ENCODE measurements at places on chromosomes 2 and 18.

DNA sequence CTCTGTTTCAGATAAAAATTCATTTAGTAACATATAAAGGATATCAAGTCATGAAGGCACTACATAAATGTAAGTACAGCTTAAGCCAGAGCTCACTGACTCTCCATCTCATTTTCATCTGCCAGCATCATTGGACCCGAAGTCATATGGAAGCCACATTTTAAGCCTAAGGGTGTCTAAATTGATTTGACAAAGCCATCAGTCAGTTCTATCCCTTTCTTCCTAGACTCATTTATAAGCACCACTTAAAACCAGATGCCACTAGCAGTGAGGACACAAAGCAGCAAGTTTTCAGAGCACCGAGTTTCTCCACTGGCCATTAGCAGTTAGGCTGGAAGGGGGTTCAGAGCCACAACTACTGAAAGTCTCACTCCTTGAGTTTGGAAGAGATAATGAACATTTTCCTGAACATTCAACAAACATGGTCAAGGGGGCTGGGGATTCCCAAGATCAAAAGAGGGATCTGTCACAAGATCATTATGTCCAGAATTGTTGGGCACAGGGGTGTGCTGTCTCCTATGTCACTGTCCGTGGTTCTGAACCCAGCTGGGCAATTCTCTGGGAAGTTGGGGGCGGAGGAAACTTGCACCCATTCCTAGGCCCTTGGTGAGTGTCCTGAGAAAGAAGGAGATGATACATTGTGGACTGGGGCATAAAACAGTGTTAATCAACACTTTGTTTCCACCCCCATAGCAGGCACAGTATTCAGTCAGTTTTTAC is 158.5 kb upstream of the LMAN1 start:
- DNase-seq = no peak

GRCh38 chr2:174176898-174177297 is 71.4 kb downstream of the OLA1 start:
- DNase-seq = peak; percentile 34

DNA sequence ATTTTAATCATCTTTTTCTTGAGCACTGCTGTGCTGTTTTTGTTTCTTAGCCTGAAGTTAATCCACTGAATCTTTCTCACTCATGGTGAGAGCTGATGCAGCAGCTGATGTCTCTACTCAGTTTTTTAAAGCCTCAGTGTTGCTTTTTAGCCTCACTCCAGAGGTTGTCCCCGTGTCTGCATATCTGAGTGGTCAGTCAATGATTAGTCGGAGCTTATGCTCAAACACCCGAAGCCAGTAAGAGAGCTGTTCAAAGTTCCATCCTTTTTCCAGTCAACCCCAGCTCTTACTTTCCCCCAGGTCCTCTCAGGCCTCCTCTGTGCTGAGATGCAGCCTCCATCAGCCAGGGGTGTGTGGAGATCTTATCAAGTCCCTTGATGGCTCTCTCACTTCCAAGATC is 81.1 kb downstream of the MBOAT2 start:
- DNase-seq = no peak

DNA sequence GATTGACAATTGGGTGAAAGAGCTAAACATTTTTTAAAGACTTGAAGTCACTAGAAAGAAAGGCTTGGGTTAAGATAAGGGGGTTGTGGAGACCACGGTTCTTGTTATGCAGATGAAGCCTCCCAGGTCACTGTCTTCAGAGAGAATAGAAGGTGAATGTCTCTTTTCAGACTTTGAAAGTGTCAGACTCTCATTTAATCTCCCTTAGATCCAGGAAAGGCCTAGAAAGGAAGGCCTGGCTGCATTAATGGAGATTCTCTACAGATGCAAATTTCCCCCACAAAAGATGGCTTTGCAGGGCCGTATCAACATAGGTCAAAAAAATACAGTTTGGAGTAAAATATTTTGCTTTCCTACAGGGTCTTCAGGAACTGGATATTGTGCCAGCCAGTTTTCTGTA is 193.9 kb downstream of the RTP5 start:
- no peak for DNase-seq

DNA sequence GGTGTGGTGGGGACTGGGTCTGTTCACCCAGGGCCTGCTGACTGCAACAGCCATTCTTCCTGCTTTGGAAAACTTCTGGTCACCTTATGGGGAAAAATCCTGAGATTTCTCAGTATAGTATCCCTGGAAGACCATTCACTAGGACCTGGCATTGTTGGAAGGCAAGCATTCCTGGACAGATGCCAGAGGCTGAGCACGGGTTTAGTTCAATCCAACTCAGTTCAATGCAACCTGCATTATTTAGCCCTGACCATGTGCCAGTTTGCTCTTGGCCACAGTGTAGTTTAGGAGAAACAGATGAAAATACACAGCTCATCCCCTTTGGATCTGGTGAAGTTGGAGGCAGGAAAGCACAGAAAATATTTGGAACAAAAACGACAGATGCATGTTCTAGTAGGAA is 95.9 kb downstream of the LPIN1 start:
- DNase-seq = no peak

DNA sequence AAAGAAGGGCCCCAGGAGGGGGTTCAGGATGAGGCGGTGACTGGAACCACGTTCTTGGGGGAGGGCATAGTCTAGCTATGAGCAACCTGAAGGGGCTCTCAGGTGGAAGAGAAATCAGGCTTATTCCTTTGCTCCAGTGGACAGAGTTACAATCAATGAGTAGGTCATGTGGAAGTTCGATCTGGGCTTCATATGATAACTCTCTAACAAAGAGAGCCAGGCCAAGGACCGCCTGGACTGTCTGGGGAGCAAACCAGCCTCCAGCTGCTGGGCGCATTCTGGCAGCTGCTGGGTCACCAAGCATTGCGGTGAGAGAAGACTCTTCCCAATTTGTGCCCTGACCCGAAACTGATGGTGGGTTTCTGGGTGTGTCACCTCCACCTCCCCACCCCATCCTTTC is 180.3 kb upstream of the SMAD2 start:
- no peak for DNase-seq

DNA sequence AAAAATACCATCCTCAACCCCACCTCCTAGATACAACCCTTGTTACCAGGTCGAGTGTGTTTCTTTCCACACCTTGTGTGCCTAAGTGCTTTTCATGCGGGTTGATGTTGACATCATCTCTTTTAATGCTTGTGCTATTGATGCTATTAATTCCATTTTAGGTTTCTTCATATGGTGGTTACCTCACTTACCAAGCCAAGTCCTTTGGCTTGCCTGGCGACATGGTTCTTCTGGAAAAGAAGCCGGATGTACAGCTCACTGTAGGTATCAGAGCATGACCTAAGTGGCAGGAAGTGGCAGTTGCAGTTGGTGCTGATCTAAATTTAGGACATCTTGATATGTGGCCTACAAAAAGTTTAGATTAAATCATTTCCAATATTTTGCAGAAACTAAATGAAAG is 149.9 kb upstream of the TTC39C start:
- no peak for DNase-seq

GRCh38 chr2:98277162-98277859 is 68.9 kb upstream of the CNGA3 start:
- no peak for DNase-seq

GRCh38 chr2:58903427-58903826 is 662.3 kb upstream of the FANCL start:
- DNase-seq = no peak

DNA sequence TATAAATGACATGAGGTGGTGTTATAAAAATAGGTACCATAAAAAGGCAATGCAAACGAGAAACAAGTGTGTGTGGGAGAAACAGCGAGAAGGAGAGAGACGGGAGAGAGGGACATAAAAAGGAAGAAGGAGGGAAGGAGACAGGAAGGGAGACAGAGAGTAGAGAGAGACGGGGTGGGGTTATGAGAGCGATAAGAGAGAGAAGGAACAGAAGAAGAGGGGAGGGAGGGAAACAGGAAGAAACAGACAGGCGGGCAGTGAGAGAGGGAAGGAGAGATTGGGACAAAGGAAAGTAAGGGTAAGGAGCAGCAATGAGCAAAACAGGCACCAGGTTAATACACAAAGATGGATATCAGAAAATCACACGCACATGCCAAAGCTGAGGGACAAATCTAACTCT is 83.7 kb downstream of the TGFA start:
- DNase-seq = no peak

Measured in AG10803 (cell line).